MV-4-11 (cell line): ENCODE measurements at places on chromosomes 1 and 21.

DNA sequence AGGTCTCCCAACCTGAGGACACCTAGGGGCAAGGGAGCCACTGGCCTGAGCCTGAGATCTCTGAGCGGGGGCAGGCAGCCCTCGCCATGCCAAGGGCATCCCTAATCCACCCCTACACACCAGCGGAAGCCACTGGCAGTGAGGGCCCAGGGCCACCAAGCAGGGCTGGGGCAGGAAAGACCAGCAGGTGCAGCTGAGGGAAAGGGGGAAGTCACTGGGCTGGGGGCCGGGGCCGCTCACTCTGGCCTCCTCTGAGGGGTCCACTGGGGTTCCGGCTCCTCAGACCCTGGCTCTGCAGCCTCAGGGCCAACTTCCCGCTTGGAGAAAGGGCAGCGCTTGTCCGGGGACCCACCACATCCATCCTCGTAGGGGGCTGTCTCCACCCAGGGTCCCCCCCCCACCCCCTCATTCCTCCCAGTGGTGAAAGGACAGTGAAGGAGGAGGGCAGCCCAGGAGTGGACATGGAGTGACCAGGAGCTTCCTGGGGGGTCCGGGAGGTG, 42.5 kb upstream of the ACTRT2 start:
- DNase-seq = no peak

DNA sequence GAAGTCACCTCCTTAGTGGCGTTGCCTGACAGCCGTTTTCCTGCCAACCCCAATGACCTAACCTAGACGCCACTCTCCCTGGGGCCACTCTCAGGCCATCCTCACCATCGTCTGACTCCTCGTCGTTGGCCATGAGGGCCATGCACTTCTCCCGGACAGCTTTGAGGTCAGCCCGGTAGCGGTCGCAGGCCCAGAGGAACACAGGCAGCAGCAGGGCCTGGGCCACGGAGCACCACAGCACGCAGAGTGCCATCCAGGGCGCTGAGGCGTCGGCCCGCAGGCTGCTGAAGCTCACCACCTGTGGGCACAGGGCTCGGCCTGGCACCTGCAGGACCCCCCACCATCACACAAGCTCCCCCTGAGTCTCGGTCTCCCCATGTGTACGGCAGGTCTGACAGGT, 7.3 kb downstream of the HES3 start:
- DNase-seq = no peak

GRCh38 chr1:53362270-53362669, 34.4 kb upstream of the LRP8 start:
- no peak for DNase-seq

- DNase-seq = no peak
These were observed 1.1 kb upstream of the ZNF692 start for GRCh38 chr1:248860007-248860406.

- DNase-seq = no peak
These were observed 87.0 kb downstream of the EIF4G3 start for GRCh38 chr1:21089731-21090130.

GRCh38 chr1:89763649-89763986, 57.2 kb upstream of the LRRC8D start:
- DNase-seq = no peak

DNA sequence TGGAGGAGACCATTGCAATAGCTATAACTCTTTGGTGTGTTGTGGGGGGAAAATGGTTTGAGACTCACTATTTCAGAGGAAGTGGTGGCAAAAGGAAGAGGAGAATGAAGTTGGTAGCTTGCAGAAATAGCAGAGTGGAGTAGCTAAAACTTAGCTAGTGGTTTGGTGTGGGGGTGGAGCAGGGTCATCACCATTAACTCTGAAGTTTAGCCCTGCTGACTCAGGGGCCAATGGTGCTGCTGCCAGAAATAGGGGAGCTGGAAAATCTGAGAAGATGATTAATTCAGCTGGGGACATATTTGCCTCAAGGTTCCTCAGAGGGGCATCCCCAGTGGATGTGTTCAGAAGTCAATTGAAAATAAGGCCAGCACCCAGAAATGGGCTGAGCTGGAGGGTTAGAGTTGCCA, 65.4 kb downstream of the RUNX1 start:
- DNase-seq = peak; percentile 82

DNA sequence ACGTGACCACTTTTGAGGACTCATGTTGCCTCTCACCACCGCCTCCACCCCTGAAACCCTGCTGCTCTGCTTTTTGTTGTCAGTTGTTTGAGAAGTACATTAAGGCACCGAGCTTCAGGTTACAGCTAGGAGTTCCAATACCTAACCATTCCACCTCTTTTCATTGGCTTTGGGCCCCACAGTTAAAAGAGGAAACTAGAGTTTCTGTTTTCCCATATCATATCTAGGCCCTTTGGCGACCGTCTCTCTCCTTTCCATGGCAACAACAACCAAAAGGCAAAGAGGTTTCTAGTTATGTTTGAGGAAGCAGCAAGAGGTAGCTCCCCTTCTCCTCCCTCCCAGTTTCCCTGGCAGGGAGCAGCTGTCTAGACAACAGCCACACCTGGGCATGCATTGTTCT, 5.9 kb downstream of the ANKRD35 start:
- DNase-seq = peak; percentile 73

DNA sequence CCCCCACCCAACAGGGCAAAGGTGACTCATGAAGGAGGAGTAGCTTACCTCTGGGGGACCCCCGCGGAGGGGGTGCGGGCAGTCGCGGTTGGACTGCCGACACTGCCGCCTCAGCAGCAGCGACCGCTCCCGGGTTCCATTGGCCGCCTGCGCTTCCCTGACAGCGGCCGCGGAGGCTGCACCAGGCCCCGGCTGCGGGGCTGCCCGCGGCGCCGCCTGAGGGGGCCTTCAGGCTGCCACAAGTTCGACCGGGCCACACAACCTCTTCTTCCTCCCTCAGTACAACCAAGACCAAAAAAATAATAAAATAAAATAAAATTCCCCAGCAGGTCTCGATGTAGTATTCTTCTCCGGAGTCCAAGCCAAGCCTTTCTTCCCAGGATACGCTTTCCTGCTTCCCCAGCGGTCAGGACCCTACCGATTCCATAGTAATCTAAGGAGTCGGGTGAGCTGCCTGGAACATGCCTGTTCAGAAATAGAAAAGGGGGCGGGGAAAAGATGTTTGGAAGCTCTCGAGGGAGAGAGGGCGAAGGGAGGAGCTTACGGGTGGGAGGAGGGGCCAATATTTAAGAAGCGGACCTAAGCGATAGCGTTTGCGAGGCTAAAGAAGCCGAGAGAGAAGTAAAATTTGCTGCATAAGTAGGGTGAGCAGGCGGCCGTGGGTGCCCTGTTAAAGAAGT, at the start of gene PI4KB:
Gene PI4KB, minus strand, starts transcription at position 194 of the 680 bp plus-strand sequence. CDS start 10,935 bp downstream, outside the sequence.
- peak; percentile 98 for DNase-seq

- DNase-seq = peak; percentile 42
These were observed 9.1 kb upstream of the SLC19A1 start for GRCh38 chr21:45551316-45551715.

- DNase-seq = peak; percentile 97
These were observed 168.5 kb downstream of the PSMG1 start for GRCh38 chr21:39014747-39015146.

GRCh38 chr1:236742421-236743160, 52.5 kb upstream of the MTR start:
- no peak for DNase-seq

DNA sequence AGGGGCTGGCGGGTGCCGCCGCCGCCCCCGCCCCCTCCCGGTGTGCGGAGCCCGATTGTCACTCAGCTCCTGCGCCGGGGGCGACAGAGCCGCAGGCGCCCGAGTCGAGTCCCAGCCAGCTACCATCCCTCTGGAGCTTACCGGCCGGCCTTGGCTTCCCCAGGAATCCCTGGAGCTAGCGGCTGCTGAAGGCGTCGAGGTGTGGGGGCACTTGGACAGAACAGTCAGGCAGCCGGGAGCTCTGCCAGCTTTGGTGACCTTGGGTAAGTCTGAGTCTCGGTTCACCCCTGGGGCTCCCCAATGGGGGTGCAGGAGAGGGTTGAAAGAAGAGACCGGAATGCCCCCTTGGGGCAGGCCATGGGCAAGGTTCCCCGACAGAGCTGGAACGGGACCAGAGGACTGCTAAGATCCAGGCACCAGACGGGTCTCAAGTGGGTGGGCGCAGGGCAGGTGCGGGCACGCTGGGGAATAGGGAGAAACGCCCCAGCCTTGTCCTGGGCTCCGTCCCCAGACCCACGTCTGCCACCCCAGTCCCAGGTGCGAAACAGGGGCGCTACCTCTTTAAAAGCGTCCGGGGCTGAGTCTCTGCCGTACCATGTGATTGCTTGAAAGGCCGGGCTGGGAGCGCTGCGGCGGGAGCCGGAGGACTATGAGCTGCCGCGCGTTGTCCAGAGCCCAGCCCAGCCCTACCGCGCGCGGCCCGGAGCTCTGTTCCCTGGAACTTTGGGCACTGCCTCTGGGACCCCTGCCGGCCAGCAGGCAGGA, at the start of gene ADORA1:
Gene ADORA1, plus strand, starts transcription at position 61 of the 765 bp plus-strand sequence. CDS start 1,116 bp downstream, outside the sequence.
- peak; percentile 17 for DNase-seq

- DNase-seq = peak; percentile 65
These were observed 1.1 kb upstream of the RCAN3 start for GRCh38 chr1:24501371-24502064.

DNA sequence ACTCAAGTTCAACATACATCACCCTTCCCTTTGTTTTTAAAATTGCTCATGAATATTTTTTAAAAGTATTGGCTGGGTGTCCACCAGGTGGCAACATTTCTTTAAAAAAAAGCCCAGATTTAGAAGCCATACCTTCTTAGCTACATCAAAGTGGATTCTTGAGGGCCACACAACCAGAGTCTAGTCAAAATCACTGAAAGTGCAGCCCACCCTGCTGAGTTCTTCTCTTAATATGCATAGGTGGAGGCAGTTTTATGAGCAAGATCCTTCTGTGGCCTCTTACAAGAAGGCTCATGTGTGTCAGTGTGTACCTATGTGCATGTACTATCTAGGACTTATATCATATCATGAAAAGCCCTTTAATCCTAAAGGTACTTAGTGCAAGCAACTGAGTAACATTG, 16.9 kb upstream of the GNG12 start:
- peak; percentile 7 for DNase-seq

- no peak for DNase-seq
These were observed 41.8 kb downstream of the MIS18A start for GRCh38 chr21:32237021-32237420.

GRCh38 chr1:52328615-52329014, 37.4 kb downstream of the CC2D1B start:
- DNase-seq = no peak

- DNase-seq = peak; percentile 41
These were observed 86.3 kb downstream of the VWA5B1 start for GRCh38 chr1:20376880-20377494.

DNA sequence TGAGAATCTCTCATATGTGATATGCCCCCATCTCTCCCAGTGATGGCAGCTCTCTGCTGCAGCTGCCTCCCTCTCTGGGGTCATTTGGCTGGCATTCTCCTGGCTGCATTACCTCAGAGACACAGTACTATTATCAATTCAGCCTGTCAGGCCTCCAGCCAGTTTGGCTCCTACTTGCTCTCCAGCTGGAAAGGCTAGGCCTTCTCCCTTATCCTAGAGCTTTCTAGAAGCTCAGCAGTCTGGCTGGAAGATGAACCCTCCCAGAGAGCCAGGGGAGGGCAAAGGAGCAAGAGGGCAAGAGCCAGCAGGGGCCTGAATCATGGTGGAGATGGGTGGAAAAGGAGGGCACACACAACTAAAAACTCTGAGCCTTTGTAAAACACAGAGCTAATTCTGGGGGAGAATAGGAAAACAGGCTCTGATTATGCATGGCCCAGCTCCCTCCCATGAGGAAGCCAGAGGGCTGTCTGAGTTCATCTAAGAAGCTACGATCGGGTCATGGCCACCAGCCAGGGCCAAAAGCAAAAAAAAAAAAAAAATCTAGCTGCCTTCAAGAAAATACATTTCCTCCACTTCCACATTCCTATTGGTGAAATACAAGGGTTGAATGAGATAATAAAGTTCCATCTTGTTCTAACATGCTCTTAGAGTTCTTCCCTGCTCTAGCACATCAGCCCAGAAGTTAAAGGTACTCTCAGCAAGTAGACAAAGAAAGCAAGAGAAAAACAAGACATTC, 8.8 kb downstream of the LAMB3 start:
- no peak for DNase-seq
